ENCODE measurements at places on chromosomes 16 and 17. TPM values are rescaled to one million over a fixed set of nuclear protein-coding genes. Genes with fewer than 3 reads are reported as not detected.

CD300H gene
- not detected for total RNA-seq

GRCh38 chr17:2138318-2138717 lies 83.4 kb downstream of the HIC1 start:
- H3K4me1 ChIP-seq = no peaks in the 10 kb centered on the region
- no peak for DNase-seq
- H3K4me3 ChIP-seq = no peak overlapping the region

- H3K4me3 ChIP-seq = no peak overlapping the region
- no peaks in the 10 kb centered on the region for H3K27me3 ChIP-seq
- H3K36me3 ChIP-seq = no peaks in the 10 kb centered on the region
- no peaks in the 10 kb centered on the region for H3K4me1 ChIP-seq
- DNase-seq = no peak
Measured at GRCh38 chr17:61593426-61593825, 2.4 kb upstream of the NACA2 start.

DNA sequence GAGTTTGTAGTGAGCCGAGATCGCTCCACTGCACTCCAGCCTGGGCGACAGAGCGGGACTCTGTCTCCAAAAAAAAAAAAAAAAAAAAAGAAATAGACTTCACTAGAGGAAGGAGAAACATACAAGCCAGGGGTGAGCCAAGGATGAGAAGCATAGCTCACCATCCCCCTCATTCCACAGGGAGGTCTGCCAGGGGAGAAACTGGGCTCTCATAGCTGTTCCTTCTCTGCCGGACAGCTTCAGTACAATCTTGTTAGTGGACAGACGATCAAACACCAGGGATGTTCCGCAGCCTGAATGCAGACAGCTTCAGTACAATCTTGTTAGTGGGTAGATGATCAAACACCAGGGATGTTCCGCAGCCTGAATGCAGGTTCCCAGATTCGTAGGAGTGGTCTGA lies 509.6 kb downstream of the CDH13 start:
- no peak overlapping the region for H3K27ac ChIP-seq
- H3K4me1 ChIP-seq = peaks cover 7% of the 10 kb centered on the region
- no peaks in the 10 kb centered on the region for H3K27me3 ChIP-seq
- H3K4me3 ChIP-seq = no peak overlapping the region
- no peaks in the 10 kb centered on the region for H3K36me3 ChIP-seq

DNA sequence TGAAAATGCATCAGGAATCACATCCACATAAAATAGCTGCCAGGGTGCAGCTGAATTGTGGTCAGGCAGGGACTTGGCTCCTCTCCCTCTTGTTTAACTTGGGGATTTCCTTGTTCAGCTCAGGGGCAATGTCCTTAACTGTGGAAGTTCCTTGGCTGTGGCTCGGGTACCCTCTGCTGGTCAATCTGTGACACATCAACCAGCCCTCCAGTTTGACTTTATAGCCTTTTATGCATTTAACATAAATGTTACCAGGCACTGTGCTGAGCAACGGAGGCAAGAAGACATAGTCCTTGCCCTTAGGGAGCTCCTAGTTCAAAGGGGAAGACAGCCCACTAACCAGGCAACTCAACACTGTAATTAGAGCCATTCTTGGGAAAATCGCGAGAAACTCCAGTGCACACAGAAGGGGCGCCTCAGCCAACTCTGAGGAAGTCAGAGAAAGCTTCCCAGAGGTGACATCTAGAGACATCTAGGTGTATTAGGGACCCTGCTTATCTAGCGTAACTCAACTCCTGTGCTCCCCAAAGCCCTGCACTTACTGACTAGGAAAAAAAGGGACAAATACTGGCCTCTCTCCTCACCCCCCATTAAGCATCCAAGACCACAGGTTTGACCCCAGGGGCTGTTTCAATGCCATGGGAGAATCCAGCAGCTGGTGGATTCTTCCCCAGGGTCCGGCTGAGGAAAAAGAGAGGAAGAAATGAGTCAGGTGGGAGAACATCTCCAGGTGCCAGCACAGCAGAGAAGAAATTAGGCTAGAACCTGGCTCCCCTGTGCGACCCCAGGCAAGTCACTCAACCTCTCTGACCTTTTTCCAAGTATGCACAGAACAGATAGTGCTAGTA lies 17.3 kb upstream of the EEF2K start:
- peaks cover 33% of the 10 kb centered on the region for H3K4me1 ChIP-seq
- no peaks in the 10 kb centered on the region for H3K36me3 ChIP-seq
- peak overlapping the region; percentile 26 for H3K27ac ChIP-seq
- DNase-seq = no peak

DNA sequence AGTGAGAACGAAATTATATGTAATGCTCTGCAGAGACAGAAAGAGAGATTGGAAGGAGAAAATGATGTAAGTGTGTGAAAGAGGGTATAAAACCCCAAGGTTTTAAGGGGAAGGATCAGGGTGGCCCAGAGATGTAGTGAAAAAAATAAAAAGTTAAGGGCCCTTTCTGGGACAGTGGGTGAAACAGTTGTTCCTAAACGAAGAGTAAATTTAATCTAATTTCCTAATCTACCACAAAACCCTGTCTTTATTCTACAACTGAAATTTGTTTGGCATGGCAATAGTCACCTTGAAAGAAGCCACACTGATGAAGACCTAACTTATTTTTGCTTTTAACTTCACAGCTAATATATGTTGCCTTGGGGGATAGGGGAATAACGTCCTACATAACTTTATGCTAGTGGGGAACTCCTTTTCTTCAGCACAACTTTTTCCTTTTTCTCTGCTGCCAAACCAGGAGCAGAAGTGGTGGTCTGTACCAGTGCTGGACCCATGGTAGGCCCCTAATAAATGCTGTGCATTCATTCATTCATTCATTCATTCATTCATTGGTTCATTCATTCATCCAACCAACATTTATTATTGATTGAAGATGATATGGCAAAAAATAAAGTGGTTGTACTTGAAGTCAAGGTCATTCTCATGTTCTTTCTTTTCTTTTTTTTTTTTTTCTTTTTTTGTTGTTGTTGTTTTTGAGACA lies 25.4 kb downstream of the CALCOCO2 start:
- no peaks in the 10 kb centered on the region for H3K27me3 ChIP-seq
- no peak overlapping the region for H3K4me3 ChIP-seq
- no peak for DNase-seq
- no peak overlapping the region for H3K27ac ChIP-seq

GRCh38 chr17:6420173-6420641 lies 14.7 kb downstream of the AIPL1 start:
- no peak for DNase-seq
- peaks cover 3% of the 10 kb centered on the region for H3K36me3 ChIP-seq
- H3K4me3 ChIP-seq = no peak overlapping the region

DNA sequence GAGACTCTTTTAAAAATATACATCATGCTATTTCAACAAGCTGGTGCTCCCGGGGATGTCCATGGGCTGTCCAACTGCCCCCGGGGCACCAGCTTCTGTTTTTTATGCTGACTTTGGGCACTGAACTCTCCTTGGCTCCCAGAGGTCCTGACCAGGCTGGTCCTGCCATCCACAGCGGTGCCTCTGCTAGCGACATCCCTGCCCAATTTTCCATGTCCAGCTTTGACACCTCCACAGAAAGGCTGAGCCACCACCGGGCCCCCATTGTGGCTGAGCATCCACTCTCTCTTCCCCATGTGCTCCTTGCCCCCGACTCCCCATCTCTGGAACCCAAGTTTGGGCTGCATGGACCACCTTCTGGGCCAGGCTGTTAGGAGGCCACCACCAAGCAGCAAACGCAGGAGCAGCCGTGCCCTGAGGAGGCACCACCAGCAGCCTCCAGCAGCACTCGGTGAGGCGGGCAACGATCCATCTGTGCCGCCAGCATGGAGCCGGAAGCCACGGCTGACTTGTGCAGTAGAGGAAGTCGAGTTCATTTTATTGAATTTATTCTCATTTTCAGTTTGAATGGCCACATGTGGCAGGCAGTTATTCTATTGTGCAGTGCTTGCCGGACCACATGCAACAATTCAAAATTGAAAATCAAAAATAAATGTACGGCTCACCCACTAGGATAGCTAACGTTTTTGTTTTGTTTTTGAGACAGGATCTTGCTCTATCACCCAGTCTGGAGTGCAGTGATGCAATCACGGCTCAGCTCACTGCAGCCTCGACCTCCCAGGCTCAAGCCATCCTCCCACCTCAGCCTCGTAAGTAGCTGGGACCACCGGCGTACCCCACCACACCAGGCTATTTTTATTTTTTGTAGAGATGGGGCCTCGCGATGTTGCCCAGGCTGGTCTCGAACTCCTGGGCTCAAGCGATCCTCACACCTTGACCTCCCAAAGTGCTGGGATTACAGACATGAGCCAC lies 2.8 kb upstream of the MEAK7 start:
- H3K4me1 ChIP-seq = peaks cover 56% of the 10 kb centered on the region
- H3K27ac ChIP-seq = no peak overlapping the region
- H3K36me3 ChIP-seq = no peaks in the 10 kb centered on the region
- H3K27me3 ChIP-seq = no peaks in the 10 kb centered on the region
- no peak overlapping the region for H3K4me3 ChIP-seq
- no peak for DNase-seq

DNA sequence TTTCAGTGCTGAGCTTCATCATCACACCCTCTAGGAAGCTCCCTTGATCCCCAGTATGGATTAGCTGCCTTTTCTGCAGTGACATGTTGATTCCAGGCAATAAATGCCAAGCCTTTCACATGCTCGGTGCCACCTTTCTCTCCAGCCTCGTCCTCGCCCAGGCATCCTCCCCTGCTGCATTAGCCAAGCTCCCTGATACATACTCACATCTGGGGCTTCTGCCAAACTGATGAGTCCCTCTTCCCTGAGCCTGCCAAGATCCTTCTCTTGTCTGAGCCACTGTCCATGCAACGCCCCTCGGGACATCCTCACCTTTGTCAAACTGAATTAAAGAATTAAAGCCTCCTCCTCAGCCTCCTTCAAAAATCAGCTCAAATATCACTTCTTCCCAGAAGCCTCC lies 538.5 kb upstream of the CDH11 start:
- H3K27ac ChIP-seq = no peak overlapping the region
- DNase-seq = no peak
- peaks cover 27% of the 10 kb centered on the region for H3K4me1 ChIP-seq
- no peaks in the 10 kb centered on the region for H3K27me3 ChIP-seq
- no peaks in the 10 kb centered on the region for H3K36me3 ChIP-seq

- H3K27me3 ChIP-seq = no peaks in the 10 kb centered on the region
- H3K36me3 ChIP-seq = peaks cover 67% of the 10 kb centered on the region
- no peaks in the 10 kb centered on the region for H3K4me1 ChIP-seq
- H3K27ac ChIP-seq = no peak overlapping the region
Measured at GRCh38 chr16:72111657-72112451, 18.2 kb downstream of the DHX38 start.

DNA sequence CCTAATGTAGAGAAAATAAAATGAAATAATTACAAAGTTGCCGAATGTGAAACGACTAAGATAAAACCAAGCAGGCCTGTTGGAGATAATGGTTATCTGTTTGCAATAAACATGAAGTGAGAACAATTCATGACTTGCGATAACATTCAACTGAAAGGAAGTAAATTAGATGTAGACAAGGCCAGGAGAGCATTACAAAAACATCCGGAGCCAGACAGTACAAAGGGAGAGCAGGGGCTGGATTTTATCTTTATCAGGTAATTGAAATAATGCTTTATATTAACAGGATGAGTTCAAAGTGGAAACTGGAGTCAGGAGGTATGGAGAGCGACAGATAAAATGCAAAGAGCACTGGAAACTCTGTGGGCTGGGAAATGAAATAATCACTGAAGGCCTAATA lies 265.6 kb upstream of the GOT2 start:
- DNase-seq = no peak
- no peak overlapping the region for H3K27ac ChIP-seq
- H3K4me1 ChIP-seq = no peaks in the 10 kb centered on the region
- no peaks in the 10 kb centered on the region for H3K27me3 ChIP-seq
- no peaks in the 10 kb centered on the region for H3K36me3 ChIP-seq

GRCh38 chr16:27517664-27518063 lies 32.0 kb downstream of the GTF3C1 start:
- no peaks in the 10 kb centered on the region for H3K27me3 ChIP-seq
- H3K36me3 ChIP-seq = peaks cover 67% of the 10 kb centered on the region
- H3K4me3 ChIP-seq = no peak overlapping the region
- H3K27ac ChIP-seq = no peak overlapping the region
- H3K4me1 ChIP-seq = peaks cover 15% of the 10 kb centered on the region

DNA sequence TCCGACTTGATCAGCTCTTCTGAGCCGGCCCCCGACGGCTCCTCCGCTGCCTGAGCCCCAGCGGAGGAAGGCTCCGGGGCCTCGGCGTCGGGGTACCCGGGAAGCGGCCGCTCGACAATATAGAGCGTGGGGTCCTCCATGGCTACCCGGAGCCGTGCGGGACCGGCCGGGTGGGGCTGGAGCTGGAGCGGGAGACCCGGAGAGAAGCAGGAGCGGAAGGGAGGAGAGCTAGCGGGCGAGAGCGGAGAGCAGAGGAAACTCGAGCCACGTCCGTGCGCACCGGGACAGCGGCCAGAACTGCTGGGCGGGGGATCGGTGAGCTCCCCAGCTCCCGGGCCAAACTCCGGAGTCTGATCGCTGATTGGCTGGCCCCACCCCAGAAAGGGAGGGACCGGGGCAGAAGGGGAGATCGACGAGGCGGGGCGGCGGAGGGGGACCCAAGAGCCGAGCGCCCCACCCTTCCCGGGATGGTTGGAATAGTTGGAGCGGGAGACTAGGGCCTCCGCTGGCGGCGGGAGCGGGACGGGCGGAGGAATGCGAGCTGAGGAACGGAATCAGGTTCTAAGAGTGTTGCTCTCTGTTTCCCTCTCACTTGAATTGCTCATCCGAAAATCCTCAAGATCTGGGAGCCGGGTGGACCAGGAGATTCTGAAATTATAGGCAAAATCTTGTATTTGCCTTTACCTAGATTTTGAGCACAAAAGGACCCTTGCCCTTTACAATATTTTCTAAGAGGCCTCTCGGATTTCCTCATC lies at the start of gene CAVIN1:
CAVIN1 (minus strand) TSS at position 299 of the 755 bp plus-strand sequence; CDS start at position 140, 159 bp downstream.
- DNase-seq = peak; percentile 77
- peak within 1 kb of the TSS; percentile 93 for H3K4me3 ChIP-seq
- H3K27ac ChIP-seq = peak within 1 kb of the TSS; percentile 93

DNA sequence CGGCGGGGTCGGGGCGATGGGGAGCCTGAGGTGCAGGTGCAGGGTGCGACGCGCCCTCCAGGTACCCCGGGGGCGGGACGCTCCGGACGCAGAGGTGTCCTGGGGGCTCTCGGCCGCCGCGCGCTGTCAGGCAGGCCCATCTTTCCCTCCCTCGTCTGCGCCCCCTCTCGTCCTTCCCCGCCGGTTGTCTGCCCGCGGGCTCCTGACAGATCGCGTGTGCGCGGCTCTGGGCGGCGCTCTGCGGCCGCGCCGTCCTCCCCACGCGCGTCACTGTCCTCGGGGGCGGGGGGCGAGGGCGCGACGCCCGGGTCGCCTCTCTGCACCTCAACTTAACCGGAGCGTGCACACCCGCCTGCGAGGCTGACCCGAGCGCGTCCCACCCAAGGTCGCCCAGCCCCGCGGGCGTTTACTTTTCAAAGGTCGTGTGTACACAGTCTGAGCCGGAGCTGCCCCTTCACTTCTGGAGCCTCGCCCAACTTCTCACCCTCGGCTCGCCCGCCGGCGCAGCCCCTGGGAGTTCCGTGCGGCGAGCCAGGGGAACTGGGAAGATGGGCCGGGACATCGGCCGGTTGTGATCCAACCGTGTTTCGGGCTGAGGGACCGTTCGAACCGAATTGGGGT lies 512 bp downstream of the AKAP1 start:
- peaks cover 13% of the 10 kb centered on the region for H3K4me1 ChIP-seq
- no peaks in the 10 kb centered on the region for H3K36me3 ChIP-seq
- no peak for DNase-seq
- no peaks in the 10 kb centered on the region for H3K27me3 ChIP-seq

Data from spinal cord (tissue), 10 donors.